ENCODE measurements at places on chromosomes 5 and 9. TPM values are rescaled to one million over a fixed set of nuclear protein-coding genes. Genes with fewer than 3 reads are reported as not detected.

DNA sequence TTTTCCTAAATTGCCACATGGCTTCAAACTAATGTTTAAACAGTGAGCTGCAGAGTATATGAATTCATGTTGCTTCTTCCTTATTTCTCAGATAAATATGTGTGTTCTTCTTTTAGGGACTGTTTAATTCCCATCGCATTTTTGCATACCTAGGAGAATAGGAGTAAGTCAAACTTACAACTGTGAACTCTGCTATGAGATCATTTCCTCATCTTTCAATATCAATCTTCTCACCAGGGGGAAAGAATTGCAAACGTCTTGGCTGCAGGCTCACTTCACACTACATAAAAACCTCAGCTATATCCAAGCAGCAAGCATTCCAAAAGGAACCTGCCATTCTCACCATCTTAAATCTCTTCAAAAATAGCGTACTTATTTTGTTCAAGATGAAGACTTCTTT lies 271.0 kb downstream of the DNAH5 start:
- no peak overlapping the region for H3K4me3 ChIP-seq
- no peak overlapping the region for H3K27ac ChIP-seq
- DNase-seq: no peak
- no peaks in the 10 kb centered on the region for H3K36me3 ChIP-seq
- no peaks in the 10 kb centered on the region for H3K4me1 ChIP-seq
- H3K27me3 ChIP-seq: no peaks in the 10 kb centered on the region

GRCh38 chr9:33649463-33649862 lies 125.4 kb downstream of the ANKRD18B start:
- DNase-seq: no peak
- no peaks in the 10 kb centered on the region for H3K36me3 ChIP-seq
- no peaks in the 10 kb centered on the region for H3K27me3 ChIP-seq
- H3K4me3 ChIP-seq: no peak overlapping the region

GRCh38 chr9:32265037-32265436 lies 119.4 kb upstream of the ACO1 start:
- no peak for DNase-seq
- H3K4me1 ChIP-seq: no peaks in the 10 kb centered on the region
- no peaks in the 10 kb centered on the region for H3K27me3 ChIP-seq
- H3K27ac ChIP-seq: no peak overlapping the region
- no peak overlapping the region for H3K4me3 ChIP-seq
- no peaks in the 10 kb centered on the region for H3K36me3 ChIP-seq

GRCh38 chr9:69888856-69889585 lies 68.4 kb downstream of the CFAP95 start:
- H3K27me3 ChIP-seq: no peaks in the 10 kb centered on the region
- DNase-seq: no peak
- H3K36me3 ChIP-seq: no peaks in the 10 kb centered on the region
- H3K4me1 ChIP-seq: peaks cover 5% of the 10 kb centered on the region
- H3K27ac ChIP-seq: no peak overlapping the region

SCGB3A2 gene
- polyA plus RNA-seq: not detected

ADGRD2 gene
- polyA plus RNA-seq: not detected

PRRX2 gene
- not detected for polyA plus RNA-seq

KCNV2 gene
- 0.10 TPM for polyA plus RNA-seq

PLPPR1 gene
- 1.2 TPM for polyA plus RNA-seq

ANKRD18A gene
- polyA plus RNA-seq: 0.05 TPM
